Activated naive CD4-positive, alpha-beta T cell treated with Interleukin-2 at 50 U/mL for 16 hours (primary cell): ENCODE measurements at places on chromosomes 5 and 9.

- DNase-seq, result no peak
Observed at GRCh38 chr5:42569953-42570548, 146.8 kb downstream of the GHR start.

DNA sequence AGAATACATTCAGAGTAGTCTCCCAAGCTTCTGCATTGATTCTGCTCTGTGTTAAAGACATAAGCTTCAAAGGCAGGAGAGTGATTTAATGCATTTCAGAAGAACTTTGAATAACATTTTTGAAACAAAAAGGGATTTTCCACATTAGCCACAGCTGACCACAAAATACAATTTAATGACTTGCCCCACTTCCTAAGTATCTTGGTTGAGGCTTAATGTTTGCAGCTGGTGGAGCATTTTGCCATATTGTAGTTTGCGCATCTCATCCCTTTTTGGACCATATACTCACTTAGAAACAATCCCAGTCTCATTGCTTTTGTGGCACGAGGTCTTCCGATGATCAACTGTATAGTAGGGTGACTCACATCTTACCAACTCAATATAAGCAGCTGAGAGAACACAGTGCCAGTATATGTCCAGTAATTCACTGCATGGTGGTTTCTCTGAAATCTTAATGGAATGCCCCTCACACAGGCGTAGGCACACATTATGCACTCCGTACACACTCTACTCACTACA is 455.8 kb upstream of the PTGER4 start:
- DNase-seq, result peak; percentile 47

GRCh38 chr9:11457825-11458790 is 845.3 kb upstream of the PTPRD start:
- DNase-seq, result no peak

- no peak for DNase-seq
Observed at GRCh38 chr9:126150411-126151030, 176.1 kb upstream of the MVB12B start.

GRCh38 chr5:75439276-75439675 is 72.2 kb downstream of the CERT1 start:
- DNase-seq, result no peak

DNA sequence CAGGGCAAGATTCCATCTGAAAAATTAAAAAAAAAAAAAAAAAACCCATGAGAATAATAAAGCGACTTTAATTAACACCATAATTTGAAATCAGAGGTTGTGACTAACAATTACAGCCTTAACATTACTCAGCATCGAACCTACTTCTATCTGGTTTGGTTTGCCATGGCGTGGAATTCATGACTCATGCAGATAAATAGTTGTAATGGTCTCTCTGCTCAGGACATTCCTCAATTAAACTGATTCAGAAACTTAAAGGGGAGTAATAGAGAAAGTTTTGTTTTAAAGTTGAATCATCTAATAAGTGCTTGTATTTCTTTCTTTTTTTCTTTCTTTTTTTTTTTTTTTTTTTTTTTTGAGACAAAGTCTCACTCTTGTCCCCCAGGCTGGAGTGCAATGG is 135.5 kb downstream of the SPATA31D1 start:
- no peak for DNase-seq

- no peak for DNase-seq
Observed at GRCh38 chr9:119050281-119050680, 319.0 kb downstream of the BRINP1 start.

DNA sequence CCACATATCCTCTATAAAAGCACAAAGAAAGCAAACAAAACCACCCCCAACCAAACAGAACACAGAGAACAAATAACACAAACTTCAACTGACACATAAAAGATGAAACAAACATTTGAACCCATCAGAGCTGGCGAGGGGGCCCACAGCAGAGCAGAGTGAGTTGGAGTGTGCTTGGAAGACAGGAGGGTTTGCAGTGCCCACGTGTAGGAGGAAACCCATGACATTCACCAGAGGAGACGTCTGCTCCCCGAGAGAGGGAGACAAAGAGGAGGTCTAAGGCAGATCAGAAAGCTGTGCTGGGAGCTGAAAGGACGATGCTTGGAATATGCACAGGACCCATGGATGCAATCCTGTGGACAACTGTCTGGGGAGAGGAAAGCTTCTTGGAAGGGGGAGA is 27.0 kb downstream of the MRPL36 start:
- DNase-seq, result no peak

DNA sequence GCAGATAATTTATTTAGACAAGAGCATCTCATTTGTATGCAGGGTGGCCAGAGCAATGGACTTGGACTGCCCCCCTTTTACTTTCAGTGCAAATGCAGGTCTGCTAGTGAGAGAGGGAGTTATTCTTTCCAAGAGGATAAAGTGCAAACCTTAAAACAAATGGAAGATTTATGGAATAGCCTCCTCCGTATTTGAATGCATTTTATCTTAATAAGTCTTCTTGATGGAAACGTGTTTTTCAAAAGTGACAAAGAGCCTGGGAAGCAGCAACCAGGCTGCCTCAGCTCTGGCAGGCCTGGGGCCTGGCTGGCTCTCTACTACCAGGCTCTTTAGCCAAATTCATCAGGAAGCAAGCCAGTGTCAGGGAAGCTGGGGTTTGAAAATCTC is 6.8 kb downstream of the NR2F1 start:
- no peak for DNase-seq

- no peak for DNase-seq
Observed at GRCh38 chr5:56202483-56202882, 30.6 kb downstream of the ANKRD55 start.

- DNase-seq, result no peak
Observed at GRCh38 chr5:10892147-10892910, 131.3 kb upstream of the DAP start.

DNA sequence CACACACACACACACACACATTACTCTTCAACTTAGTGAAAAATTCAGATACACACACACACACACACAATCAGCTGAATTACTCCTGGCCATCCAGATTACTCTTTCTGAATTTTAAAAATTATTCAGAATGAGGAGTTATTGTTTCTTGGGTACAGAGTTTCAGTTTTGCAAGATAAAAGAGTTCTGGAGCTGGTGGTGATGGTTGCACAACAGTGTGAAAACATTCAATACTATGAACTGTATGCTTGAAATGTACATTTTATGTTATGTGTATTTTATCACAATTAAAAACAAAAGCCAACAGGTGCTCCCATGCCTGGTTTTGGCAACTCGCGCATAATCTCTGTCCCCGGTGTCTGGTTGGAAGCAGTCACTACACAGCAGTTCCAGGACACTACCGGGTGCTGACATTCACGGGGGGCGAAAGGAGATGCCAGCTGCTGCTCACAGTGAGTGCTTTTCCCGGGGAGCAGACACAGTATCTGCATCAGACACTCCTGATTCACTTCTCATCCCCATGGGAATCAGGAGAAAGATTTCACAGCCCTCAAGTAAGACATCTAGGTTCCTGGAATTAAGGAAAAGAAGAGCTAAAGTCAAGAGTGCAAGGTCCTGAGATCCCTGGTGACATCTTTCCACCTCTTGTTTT is 55.7 kb downstream of the LHFPL2 start:
- no peak for DNase-seq

DNA sequence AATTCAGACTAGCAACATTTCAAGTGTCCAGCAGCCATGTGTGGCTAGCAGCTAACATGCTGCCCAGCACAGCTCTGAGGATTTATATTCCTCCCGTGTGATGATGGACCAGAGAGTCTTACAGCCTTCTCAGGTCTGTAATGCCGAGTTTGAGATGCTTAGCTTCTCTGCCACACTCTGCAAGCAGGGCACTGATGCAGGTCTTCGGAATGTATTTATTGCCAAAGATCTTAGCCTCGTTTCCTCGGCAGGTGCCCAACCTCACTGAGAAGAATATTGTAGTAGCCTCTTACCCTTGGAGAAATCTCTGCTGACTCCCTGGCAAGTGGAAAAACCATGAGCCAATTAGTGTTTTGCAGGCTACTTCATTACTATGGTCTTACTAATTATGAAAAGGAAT is 3.7 kb upstream of the RAI14 start:
- no peak for DNase-seq

- DNase-seq, result no peak
Observed at GRCh38 chr9:129422843-129423192, 198.1 kb downstream of the C9orf50 start.

- DNase-seq, result no peak
Observed at GRCh38 chr9:135985459-135985774, 24.2 kb upstream of the UBAC1 start.

- no peak for DNase-seq
Observed at GRCh38 chr5:957748-958485, 50.7 kb upstream of the NKD2 start.

DNA sequence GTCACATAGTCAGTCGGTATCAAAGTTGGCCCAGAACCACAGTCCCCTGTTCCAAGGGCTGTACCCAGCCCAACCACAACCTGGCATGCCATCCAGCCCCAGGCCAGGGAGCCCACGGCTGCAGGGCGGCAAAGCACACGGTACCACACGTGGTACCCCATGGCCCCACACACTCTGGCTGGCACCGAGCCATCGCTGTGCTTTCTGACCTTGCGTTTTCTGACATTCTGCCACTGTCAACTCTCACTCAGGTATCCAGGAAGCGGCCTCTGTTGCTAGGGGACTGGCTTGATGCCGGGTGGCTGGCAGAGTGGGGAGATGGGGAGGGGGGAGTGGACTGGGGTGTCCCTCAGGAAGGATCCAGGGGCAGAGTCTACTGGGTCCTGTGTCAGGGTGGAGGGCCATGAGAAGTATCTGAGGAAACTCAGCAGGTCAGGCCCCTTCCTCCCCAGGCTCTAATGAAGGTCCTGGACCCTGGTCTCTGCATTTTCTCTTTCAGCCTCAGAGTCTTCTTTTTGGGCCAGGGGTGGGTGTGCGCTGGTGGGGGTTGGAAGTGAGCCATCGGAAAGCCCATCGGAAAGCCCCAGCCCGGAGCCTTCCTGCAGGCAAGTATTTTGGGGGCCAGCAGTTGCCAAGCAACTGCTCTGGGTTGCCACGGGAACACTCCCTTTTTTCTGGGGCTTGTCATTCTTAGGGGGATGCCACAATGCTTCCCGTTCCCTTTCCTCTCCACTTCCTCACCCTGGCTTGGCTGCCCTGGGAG is 21.0 kb upstream of the RALGDS start:
- peak; percentile 78 for DNase-seq
